ENCODE measurements at places on chromosomes 11 and 22.

GRCh38 chr22:49583886-49584505, 243.7 kb downstream of the BRD1 start:
- DNase-seq: no peak

- DNase-seq: no peak
Measured at GRCh38 chr11:66718320-66718971, 10.6 kb downstream of the SPTBN2 start.

DNA sequence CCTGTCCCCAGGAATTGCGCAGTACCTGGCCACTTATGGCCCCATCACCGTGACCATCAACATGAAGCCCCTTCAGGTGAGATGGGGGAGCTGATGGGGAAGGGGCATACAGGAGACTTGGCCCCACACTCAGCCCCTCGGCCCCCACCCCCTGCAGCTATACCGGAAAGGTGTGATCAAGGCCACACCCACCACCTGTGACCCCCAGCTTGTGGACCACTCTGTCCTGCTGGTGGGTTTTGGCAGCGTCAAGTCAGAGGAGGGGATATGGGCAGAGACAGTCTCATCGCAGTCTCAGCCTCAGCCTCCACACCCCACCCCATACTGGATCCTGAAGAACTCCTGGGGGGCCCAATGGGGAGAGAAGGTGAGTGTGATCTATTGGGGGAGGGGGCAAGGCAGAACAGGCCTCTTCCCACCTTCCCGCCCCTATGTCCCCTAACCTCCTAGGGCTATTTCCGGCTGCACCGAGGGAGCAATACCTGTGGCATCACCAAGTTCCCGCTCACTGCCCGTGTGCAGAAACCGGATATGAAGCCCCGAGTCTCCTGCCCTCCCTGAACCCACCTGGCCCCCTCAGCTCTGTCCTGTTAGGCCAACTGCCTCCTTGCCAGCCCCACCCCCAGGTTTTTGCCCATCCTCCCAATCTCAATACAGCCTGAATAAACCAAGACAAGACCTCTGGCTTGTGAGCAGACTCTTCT, 3.6 kb downstream of the CTSW start:
- no peak for DNase-seq

- DNase-seq: no peak
Measured at GRCh38 chr22:30694171-30694639, 469 bp upstream of the OSBP2 start.

DNA sequence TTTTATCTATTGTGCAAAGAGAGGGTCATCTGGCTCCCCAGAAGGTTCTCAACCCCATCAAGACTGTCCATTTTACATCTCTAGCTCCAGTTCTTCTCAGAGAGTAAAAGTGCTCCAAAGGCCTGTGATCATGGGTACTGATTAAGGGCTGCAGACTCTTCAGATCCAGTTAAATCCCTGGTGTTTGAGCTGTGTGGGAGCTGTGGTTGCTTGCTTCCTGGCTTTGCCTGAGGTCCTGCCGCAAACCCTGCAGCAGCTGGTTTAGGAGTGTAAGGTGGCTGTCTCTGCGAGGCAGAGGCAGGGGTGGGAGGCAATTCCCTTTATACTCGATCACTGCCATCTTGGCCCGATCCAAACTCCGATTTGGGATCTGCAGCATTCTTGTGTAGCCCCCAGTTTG, 1.2 kb downstream of the MRPL17 start:
- no peak for DNase-seq

DNA sequence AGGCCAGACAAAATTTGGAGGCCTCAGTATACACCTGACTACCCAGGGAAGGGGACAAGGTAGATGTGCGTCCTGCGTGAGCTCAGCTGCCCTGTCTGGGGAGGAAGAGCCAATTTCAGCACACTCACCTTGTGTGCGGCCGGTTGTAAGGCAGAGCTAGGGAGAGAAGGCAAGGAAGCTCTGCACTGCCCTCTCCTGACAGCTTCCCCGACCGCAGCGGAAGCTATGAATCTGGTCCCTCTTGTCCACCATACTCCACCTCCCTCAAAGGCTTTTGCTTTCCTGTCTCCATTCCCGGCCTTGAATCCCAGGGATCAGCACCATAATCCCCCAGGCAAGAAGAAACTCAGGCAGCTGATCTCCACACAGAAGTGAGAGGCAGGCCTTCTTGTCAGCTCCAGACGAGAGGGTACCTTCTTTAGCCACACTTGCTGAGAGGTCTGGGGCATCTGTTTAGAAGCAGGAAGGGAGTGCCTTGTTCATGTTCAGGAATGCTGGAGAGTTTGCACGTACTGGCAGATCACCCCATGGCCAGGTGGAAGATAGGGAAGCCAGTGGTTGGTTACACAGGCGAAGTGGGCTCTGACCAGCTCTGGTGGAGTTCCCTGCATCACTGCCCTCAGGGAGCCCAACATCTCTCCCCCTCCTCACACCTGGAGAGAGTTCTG, 62.5 kb downstream of the FEZ1 start:
- DNase-seq: peak; percentile 70

GRCh38 chr11:114354076-114354475, 46.2 kb downstream of the C11orf71 start:
- DNase-seq: no peak

DNA sequence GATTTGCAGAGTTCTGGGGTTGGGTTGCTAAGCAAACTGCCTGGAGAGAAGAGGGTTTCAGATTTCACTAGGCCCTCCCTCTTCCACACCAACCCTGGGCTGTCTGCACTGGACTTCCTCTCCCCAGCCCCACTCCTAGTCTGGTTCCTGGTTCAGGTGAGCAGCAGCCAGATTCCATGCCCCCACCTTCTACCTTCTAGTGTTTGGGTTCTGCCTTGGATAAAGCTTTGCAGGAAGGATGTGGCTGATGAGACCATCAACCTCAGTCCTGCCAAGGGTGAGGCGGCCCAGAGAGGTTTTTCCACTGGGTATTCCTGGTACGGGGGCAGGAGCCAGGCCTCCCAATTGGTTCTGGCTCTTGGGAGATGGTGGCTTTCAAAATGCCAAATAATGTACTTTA, 68.3 kb downstream of the BCR start:
- DNase-seq: no peak

GRCh38 chr11:64865286-64866172, 12.9 kb downstream of the EHD1 start:
- DNase-seq: no peak

GRCh38 chr11:63698976-63699733, 17.9 kb downstream of the RTN3 start:
- no peak for DNase-seq

GRCh38 chr11:130726234-130727037, 189.8 kb downstream of the SNX19 start:
- no peak for DNase-seq
